ENCODE measurements at places on chromosomes 6 and 20.

- no peak for DNase-seq
Measured at GRCh38 chr20:63364801-63365585, 3.8 kb upstream of the CHRNA4 start.

DNA sequence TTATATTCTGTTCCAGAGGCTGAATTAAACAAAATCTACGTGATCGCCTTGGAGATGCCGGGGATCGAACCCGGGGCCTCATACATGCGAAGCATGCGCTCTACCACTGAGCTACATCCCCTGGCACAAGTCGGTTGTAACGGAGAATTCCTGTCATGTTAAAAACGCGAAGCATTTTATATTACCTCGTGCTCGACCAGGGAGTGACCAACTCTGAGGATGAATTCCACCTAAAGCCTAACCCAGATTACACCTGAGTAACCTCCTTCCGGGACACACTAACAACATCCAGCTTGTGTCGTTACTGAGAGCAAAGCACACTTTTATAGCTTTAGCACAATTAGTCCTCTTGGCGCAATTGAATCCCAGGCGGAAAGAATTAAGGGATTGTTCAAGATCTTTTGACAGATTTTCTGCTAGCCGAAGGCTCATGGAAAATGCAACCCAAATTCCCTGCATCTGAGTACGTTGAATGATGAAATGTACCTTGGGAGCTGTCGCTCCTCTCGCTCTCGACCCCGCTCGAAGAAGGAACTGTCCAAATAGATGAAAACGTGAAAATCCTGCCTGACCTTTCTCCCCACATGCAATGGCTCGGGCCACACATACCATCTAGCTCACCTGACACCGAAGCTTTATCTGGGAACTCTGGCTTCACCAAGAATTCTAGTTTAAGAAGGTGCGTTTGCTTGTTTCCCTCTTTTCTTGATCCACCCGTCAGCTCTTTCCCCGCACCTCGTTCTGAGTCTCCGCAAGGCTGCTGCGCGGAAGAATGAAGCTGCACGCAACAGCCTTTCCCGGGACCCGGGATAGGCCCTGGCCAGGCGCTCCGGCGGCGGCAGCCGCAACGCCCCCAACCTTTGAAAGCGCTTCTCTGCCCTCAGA is 148.3 kb downstream of the GPX5 start:
- DNase-seq = no peak

DNA sequence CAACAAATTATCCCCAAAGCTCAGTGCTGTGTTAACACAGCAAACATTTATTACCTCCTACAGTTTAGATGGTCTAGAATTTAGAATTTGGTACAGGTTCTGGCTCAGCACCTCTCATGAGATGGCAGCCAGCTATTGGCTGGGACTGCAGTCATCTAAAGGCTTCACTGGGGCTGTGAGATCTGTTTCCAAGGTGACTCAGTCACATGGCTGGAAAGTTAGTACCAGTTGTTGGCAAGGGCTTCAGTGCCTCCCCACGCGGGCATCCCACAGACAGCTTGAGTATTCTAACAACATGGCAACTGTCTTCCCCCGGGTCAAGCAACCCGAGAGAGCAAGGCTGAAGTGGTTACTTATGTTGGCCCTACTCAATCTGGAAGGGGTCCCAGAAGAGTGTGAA is 44.8 kb upstream of the F13A1 start:
- no peak for DNase-seq

GRCh38 chr20:63703471-63703975 is 4.3 kb downstream of the ARFRP1 start:
- peak; percentile 8 for DNase-seq

DNA sequence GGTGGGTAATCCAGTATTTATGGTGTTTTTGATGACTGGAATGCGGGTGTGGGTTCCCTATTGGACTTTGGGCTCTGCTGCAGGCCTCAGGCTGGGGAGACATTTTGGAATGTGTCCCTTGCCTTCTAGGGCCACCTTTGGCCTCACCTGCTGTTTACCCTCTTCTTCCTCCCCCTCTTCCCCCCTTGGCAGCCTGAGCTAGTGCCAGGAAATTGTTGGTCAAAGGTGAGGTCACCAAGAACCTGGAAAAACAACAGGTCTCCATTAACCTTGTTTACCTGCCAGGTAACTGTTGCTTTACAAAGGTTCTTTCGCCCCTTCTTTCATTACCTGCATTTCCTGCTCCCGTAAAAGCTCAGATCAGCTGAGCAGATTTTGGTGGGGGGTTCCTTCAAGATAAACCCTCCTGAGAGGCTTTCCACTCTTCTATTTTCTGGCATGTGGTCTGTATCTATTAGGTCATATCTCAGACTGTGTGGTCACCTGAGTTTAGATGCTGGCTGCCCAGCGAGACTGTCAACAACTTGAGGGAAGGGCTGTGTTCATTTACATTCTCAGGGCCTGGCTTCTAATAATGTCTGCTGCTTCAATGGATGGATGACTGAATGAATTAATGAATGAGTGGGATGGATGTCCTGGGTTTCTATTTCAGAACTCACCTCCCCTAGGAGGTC is 34.7 kb downstream of the VEGFA start:
- DNase-seq = peak; percentile 73

GRCh38 chr6:80174900-80175572 is 68.6 kb downstream of the BCKDHB start:
- no peak for DNase-seq

DNA sequence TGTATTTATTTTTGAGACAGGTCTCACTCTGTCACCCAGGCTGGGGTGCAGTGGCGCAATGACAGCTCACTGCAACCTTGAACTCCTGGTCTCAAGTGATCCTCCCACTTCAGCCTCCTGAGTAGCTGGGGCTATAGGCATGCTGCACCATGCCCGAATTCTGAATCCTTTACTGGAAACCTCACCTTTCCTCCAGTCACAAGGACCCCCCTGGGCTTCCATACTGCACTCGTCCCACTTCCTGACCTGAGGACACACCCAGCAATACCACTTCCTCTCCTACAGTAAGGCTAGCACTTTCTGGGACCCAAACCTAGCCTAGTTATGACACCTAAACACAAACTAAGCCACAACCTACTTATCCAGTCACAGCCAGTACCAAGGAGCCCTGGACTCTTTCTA is 68.2 kb downstream of the FAM217A start:
- DNase-seq = no peak
